ENCODE measurements at places on chromosomes 7 and 10. TPM values are rescaled to one million over a fixed set of nuclear protein-coding genes. Genes with fewer than 3 reads are reported as not detected.

Gene CRHR2
- not detected for total RNA-seq

Gene ADD3
- total RNA-seq, result 264 TPM

Gene SPDYE11
- total RNA-seq, result not detected

Gene LIPK
- not detected for total RNA-seq

Gene SLC13A1
- not detected for total RNA-seq

Gene COL26A1
- total RNA-seq, result 23.3 TPM

Gene TMEM106B
- 38.6 TPM for total RNA-seq

Gene PRPS1L1
- not detected for total RNA-seq

Gene CDH23
- 1.0 TPM for total RNA-seq

Gene GPR15LG
- total RNA-seq, result not detected

Gene MSMB
- 4.0 TPM for total RNA-seq

Gene SNX10
- total RNA-seq, result 7.6 TPM

Gene GNGT1
- 0.54 TPM for total RNA-seq

Gene LIPM
- not detected for total RNA-seq

Gene GTF2IRD1
- 54.6 TPM for total RNA-seq

Gene STEAP1B
- 1.7 TPM for total RNA-seq

Gene TEX47
- total RNA-seq, result not detected

Gene PDZD7
- total RNA-seq, result 1.5 TPM

Gene CCDC172
- not detected for total RNA-seq

Gene PLAU
- total RNA-seq, result 1.8 TPM

Gene ARHGEF5
- total RNA-seq, result 21.4 TPM

Gene OR2A7
- 2.0 TPM for total RNA-seq

Gene RAPGEF5
- total RNA-seq, result 20.7 TPM

Gene TAS2R41
- not detected for total RNA-seq

Gene SUN1
- total RNA-seq, result 146 TPM

Gene IFIT5
- 2.3 TPM for total RNA-seq

Gene WEE2
- 2.5 TPM for total RNA-seq

Gene PLCE1
- total RNA-seq, result 10.7 TPM

Gene AKR1C4
- total RNA-seq, result 0.25 TPM

Gene NKX2-3
- total RNA-seq, result 0.43 TPM

Gene ESYT2
- 59.4 TPM for total RNA-seq

Gene RPP38
- 40.1 TPM for total RNA-seq

Gene BEND7
- 24.6 TPM for total RNA-seq

Gene GPR26
- total RNA-seq, result not detected

Gene CYP3A7
- total RNA-seq, result not detected

Gene PGAM1
- 462 TPM for total RNA-seq

Gene PON1
- not detected for total RNA-seq

Measured in Caco-2 (cell line).